ENCODE measurements at places on chromosomes 3 and 15. TPM values are rescaled to one million over a fixed set of nuclear protein-coding genes. Genes with fewer than 3 reads are reported as not detected.

The RAB11A gene
- total RNA-seq, result 166 TPM

The SLC9C1 gene
- 0.56 TPM for total RNA-seq

The MUSTN1 gene
- total RNA-seq, result 0.56 TPM

The PTPRG gene
- total RNA-seq, result 18.6 TPM

The VPS39 gene
- 37.6 TPM for total RNA-seq

The FGF7 gene
- total RNA-seq, result 236 TPM

The KCNMB3 gene
- total RNA-seq, result 0.85 TPM

The CHRM5 gene
- total RNA-seq, result not detected

The LYZL4 gene
- 0.19 TPM for total RNA-seq

The SYNM gene
- 6.1 TPM for total RNA-seq

The FRMD4B gene
- 0.85 TPM for total RNA-seq

The EXD1 gene
- not detected for total RNA-seq

The CALML4 gene
- total RNA-seq, result 0.85 TPM

The CHRNA7 gene
- total RNA-seq, result 0.19 TPM

The GOLGA8S gene
- not detected for total RNA-seq

The CEMIP gene
- 1,057 TPM for total RNA-seq

The HYAL1 gene
- total RNA-seq, result 0.96 TPM

The PLA2G4D gene
- total RNA-seq, result under 0.01 TPM

The SENP8 gene
- total RNA-seq, result 2.0 TPM

The SPG11 gene
- total RNA-seq, result 59.0 TPM

The GOLGA6A gene
- under 0.01 TPM for total RNA-seq

Data from regular cardiac myocyte (primary cell).